ENCODE measurements at places on chromosomes 12 and 14.

GRCh38 chr14:100442498-100443490 lies 119.7 kb downstream of the SLC25A47 start:
- DNase-seq, result no peak

DNA sequence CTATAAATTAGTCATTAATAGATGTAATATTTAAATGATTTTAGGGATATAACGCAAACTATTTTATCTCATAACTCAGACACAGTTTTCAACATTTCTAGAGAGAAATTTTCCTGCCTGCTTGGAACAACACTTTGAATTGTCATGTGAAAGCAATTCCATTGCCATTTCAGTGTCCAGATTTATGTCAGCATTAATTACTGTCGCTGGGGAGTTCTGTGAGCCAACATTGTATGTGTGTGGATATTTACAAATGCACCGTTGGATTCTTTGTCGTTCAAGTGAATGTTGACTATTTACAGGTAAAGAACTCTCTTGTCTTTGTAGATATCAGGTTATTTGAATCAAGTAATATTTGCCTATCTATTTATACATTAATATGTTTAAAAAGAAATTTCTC lies 465.3 kb upstream of the RGS6 start:
- DNase-seq, result no peak

DNA sequence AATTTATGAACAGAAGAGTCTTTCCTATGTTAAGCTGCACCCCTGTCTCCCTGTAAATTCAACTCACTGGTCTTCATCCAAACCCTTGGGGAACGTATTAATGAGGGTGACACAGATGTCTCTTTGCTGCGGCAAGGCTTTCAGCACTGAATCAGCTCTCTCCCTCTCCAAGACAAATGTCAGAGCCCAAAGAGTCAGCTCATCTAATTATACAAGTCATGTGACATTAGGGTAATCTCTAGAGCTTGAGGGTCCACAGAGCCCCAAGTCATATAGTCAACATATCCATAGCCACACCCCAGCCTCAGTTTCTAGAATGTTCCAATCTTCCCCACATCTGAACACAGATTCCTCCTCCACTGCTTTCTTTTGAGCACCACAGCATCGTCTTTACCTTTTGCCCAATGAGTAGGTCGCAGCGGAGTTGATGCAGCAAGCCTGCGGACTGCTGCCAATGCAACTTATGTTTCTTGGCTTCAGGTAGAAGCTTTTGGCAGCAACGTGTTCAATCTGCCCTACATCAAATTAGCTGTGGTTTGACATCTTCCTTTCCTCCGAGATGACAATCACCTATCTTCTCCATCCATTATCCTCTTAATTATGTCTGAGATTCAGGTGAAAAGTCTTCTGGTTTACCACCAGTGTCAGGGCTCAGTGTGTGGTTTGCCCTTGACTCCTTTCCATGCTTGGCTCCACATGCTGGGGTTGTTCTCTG lies 5.3 kb downstream of the BATF start:
- no peak for DNase-seq

DNA sequence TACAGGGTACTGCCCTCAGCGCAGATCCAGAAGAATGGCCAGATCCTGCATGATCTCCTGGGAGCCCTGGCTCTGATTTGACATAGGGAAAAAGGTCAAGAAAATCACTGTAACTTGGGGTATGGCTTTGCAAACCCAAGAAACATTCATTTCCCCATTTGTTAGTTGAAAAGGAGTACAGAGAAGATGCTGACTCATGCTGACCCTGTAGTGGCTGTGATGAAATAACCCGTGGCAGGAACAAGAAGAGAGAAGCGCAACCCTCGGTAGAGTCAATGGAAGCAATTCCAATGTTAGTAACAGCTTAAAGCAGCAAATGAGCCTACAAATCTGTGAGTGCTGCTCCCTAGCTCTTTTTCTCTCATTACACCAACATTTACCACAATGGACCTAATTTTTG lies 281.6 kb upstream of the NPAS3 start:
- no peak for DNase-seq

DNA sequence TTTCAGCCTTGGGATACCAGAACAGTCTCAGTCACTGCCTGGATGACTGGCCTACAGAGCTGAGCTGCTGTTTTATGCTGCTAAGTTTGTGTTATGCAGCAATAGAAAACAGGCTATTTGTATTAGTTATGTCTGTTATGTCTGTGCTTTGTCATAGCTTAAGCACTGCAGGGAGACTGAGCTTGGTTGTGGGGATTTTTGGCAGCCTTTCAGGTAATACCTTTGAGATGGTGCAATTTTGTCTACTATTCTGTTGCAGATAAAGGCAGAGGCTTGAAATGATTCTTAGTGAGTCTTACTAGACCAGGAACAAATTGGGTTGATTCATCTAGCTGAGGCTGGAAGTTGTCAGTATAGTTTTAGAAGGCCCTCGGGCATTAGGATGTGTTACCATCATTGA lies 201.3 kb upstream of the RBM19 start:
- peak; percentile 40 for DNase-seq

GRCh38 chr14:53493860-53494259 lies 340.7 kb upstream of the DDHD1 start:
- no peak for DNase-seq

DNA sequence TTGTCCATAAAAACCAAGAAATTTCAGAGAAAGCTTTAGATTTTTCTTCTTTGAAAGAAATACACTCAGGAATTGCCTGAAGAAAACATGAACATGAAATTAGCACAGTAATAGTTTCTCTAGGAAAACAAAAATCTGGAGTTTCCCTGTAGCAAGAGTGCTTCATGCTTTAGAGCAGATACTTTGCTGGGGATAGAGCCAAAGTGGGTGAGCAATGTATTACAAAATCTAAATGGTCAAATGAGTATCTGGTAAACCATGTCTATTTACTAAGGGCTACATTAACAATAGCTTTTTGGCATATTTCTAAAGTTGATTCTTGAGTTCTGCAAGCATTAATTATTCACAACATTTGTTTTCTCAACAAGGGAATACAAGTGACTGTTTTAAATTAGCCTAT lies 26.2 kb downstream of the AVPR1A start:
- no peak for DNase-seq

DNA sequence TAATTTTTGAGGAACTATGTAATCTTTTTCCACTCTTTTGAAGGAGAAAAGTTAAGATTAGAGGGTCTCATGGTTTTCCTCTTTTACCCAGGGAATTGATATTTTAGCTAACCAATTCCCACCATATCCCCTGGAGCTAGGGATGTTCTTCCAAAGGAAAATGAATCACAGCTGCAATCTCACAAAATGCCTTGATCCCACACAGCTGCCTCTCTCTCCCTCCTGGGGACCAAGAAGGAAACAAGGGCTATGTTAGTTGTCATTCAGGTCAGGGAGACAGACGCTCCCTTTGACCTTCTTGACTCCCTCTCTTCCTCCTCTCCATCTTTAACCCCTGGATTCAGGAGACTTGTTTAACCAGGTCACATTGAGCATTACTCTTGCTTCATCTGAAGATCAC lies 9.5 kb downstream of the DCN start:
- no peak for DNase-seq

DNA sequence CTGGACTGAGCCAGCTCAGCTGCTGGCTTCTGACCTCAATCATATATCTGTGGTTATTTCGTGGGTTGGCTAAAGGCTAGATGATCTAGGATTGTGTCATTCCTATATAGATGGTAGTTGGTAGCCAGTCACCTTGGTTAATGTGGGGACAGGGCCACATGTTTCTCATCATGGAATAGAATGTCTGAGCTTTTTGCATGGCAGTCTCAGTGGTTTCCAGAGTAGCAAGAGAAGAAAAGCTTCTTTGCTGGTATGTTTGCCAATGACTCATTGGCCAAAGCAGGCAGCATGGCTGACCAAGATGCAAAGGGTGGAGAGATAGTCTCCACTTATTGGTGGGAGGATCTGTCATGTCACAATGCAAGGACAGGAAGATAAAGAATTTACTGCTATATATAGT lies 746.4 kb upstream of the FLRT2 start:
- DNase-seq, result no peak

- DNase-seq, result no peak
These were observed 362 bp upstream of the ACYP1 start for GRCh38 chr14:75064205-75064567.

DNA sequence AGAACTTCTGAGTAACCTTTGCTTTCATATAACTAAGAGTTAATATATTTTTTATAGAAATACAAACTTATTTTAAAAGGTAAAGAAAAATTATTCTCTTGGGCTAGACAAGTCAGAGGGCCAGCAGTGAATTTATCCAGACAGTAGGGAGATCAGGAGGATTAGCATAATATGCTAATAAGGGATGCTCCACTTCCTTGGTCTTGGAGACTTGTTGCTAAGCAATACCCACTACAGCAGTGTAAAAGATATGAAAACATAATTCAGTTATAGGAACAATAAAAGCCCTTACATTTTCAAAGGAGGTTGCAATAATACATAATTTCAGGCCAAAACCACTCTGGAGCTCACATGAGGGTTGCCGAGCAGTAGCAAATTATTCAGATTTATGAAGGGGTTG lies 615.6 kb downstream of the KCNH5 start:
- DNase-seq, result no peak

DNA sequence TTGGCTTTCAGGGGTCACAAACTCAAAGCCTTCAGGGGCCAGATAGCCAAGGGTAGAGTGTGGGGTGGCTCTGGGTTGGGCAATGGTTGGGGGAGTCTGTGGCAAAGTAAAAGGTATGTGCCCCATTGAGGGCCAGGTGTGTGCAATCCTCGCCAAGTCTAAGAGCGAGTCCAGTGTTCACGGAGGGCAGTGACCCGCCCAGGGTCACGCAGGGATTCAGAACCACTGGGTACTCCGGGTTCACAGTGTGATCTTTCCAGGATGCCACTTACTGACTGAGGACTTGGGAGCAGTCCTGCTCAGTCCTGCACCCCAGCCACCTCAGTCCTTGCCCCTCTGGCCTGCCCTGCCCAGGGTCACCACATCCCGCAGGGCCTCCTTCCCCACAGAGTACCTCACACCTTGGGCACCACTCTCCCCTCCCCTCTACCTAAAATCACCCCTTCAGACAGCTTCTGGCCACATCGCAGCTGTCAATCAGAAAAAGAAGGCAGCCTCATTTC lies 15.7 kb downstream of the ZDHHC22 start:
- DNase-seq, result no peak

DNA sequence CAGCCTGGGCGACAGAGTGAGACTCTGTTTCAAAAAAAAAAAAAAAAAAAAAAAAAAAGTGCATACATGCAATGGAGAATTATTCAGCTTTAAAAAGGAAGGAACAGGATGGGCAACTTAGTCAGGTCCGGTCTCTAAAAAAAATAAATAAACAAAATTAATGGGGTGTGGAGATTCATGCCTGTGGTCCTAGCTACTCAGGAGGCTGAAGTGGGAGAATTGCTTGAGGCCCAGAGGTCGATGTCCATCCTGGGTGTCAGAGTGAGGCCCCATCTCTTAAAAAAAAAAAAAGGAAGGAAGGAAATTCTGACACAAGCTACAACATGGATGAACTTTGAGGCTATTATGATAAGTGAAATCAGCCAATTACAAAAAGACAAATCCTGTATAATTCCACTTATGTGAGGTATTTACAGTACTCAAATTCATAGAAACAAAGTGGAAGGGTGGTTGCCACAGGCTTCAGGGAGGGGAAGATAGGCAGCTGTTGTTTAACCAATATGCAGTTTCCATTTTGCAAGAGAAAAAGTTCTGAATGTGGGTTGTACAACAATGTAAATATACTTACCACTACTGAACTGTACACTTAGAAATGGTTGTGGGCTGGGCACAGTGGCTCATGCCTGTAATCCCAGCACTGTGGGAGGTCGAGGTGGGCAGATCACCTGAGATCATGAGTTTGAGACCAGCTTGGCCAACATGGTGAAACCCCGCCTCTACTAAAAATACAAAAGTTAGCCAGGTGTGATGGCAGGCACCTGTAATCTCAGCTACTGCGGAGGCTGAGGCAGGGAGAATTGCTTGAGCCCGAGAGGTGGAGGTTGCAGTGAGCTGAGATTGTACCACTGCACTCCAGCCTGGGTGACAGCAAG lies 12.3 kb upstream of the APOF start:
- DNase-seq, result no peak

DNA sequence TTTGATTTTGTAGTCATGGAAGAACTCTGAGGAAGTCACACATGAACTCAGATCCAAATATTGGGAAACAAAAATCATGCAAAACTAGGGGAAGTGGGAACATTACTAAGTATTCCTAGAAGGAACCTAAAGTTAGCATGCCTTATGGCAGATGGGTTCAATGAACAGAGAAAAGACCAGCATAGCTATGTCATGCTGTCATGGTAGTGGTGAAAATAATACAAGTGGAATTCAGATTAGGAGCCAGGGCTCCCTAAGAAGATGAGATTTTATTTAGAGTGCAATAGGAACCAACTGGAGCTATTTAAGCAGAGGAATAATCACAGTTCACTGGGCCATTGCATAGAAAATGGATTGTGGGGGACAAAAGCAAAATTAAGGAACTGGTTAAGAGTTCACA lies 134.0 kb downstream of the DIO2 start:
- no peak for DNase-seq

DNA sequence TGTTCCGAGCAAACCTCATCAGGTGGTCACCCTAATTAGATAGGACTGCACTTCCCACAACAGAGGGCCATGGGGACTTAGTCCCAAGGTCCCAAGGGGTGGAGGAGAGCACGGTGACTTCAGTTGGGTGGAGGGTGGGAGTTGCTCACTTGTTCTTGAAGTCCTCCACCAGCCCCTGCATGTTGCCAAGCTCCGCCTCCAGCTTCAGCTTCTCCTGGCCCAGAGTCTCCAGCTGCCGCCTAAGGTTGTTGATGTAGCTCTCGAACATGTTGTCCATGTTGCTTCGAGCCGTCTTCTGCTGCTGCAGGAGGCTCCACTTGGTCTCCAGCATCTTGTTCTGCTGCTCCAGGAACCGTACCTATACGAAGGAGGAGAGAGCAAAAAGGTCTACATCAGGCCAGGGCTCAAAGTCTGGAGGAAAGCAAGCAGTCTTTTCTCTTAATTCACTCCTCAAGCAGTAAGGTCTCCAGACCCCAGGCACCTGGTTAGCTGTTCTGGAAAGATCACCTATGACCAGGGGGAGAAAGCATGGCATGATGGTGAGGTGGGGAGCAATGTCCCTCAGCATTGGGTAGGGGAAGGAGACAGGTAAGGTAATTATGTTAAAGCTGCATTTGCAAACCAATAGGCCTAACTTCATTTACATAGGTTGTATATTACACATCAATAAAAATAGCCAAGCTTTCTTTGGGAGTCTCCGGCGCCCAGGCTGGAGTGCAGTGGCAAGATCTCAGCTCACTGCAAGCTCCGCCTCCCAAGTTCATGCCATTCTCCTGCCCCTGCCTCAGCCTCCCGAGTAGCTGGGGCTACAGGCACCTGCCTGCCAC lies 2.9 kb downstream of the KRT8 start:
- no peak for DNase-seq

GRCh38 chr12:89016970-89017778 lies 335.1 kb downstream of the DUSP6 start:
- DNase-seq, result peak; percentile 30

Data from AG08396 (cell line).